Nucleus accumbens (tissue), 56 donors: ENCODE measurements at places on chromosomes 1 and 21.

DNA sequence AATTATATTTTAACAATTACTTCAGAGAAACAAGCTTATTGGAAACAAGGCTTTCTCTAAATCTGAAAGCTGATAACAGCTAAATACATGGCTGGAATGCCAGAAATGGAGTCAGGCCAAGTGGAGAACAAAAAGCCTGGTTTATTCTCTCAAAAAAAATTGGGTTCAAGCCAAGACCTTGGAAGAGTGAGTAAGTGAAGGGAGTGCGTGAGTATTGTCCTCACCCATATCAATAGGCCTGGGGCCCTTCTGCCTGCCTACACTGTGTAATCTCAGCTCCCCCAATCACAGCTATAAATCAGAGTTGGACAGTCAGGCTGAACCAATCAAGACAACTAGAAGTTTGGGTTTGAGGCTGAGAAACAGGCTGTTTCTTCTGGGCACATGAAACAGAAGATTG lies 7.4 kb downstream of the KYAT3 start:
- DNase-seq, result no peak

- no peak for DNase-seq
Observed at GRCh38 chr21:26147535-26147934, 23.0 kb downstream of the APP start.

- DNase-seq, result no peak
Observed at GRCh38 chr1:201128476-201128875, 1.5 kb upstream of the ASCL5 start.

- DNase-seq, result no peak
Observed at GRCh38 chr21:30758306-30758705, 3.1 kb upstream of the KRTAP21-1 start.

DNA sequence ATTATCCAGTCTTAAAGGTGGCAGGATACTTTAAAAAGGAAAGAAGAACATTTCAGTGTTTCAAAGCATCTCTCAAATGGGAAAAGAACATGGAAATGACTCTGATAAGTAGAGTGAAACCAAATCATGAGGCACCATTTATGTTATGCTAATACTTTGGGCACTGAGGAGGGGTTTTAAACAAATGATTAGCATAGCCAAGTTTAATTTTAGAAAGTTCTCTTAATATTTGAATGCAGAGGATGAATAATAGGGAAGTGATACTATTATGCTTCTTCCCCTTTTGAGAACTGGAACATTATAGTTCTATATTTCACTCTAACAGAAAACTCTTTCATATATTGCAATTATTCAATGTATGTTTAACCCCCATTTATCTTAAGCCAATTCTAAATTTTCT lies 1181.9 kb upstream of the PRMT6 start:
- DNase-seq, result no peak

GRCh38 chr1:206921772-206922265 lies at the start of gene FCMR:
Gene FCMR (minus strand): TSS chr1:206921941. CDS start chr1:206921854, 87 bp downstream.
- no peak for DNase-seq

DNA sequence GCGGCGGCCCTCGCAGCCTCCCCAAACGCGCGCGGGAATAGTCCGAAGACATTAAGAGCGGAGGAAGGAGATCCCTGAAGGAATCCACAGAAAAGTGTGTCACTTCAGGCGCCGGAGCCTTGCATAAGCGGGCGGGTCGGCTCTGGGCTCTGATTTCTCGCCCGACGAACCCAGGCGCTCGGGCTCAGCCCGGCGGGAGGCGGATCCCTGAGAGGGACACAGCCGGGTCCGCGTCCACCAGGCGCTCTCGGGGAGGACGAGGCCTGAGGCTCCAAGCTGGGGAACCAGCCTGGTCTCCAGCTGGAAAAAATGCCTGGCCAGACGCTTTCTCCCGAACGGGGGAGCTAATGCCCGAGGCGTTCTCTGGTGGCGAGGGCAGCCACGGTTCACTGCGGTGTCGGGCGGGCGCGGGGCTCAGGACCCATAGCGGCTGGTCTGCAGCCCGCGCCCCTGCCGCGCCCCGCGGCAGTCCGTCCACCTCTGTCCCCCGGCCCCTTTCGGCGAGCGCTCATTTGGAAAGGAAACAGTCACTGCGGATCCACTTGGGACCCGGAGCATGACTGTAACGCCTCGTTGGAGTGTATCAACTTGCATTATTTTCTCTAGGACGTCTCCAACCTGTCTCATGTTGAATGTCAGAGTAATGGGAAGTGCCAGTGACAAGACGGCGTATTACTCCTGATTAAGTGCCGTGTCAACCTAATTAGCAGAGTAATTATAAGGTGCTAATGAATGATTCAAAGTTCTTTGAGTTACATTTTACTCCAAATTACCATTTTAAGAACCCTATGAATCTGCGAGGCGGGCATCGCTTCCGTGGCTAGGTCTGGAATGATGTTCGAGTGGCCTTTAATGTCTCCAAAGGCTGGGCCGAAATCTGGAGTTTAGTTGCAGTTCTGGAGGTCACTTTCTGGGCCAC lies 1.6 kb upstream of the BARHL2 start:
- no peak for DNase-seq

- no peak for DNase-seq
Observed at GRCh38 chr1:212430416-212430815, 2.3 kb upstream of the NENF start.
